ENCODE measurements at places on chromosomes 3 and 15.
A peak's percentile ranks its signal among the peaks of the same experiment; 100 is the strongest.

- no peak for DNase-seq
Measured at GRCh38 chr3:155488671-155489070, 195.2 kb upstream of the STRIT1 start.

DNA sequence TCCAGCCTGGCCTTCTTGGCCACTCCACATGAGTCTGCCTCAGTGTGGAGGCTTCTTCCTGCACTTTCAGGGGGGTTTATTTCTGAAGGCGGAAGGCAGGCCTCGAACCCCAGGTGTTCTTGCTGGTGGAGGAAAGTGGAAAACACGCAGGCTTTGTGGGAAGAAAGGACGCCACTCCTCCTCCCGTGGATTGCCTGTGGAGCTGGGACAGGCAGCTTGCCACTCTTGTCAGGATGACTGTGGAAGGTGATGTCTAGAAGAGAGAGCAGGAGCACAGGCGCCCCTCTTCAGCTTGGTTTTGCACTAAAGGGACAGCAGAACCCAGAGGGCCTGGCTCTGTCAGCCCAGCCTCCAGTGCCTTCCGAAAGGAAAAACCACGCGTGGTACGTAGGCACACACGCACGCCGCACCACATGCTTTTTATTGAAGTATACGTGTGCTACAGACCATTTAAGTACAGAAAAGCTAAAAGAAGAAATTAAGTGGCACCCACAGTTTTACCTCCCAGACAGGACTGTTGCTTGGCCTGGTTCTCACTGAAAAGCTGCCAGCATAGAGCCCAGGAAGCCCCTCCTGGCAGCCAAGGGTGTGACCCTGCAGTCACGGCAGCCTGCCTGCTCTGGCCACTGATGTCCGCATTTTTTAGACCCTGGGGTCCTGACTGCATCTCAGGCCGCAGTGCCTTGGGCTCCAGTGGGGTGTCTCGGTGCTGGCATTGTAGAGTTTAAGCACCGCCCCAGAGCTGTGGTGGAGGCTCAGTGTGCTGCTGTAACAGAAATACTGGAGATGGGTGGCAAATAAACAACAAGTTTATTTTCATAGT, 21.6 kb downstream of the KLF13 start:
- no peak for DNase-seq

DNA sequence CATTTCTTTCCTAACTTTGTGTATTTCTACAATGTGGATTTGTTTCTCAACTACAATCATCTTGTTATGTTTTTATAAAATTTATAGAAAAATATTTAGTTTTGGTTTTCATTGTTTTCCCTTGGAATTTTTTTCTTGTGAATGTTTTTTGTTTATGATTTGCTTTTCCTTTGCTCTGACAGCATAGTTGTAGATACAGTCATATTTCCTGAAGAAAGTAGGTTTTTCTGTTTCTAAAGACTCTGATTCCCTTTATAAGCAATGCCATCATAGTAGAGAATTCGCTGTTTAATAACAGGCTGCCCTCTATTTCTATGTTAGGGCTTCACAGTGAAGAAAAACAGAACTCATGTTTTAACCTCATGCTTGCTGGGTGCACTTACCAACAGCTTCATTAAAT, 482.3 kb downstream of the ZBBX start:
- no peak for DNase-seq

GRCh38 chr3:148175214-148175613, 522.5 kb upstream of the AGTR1 start:
- no peak for DNase-seq

DNA sequence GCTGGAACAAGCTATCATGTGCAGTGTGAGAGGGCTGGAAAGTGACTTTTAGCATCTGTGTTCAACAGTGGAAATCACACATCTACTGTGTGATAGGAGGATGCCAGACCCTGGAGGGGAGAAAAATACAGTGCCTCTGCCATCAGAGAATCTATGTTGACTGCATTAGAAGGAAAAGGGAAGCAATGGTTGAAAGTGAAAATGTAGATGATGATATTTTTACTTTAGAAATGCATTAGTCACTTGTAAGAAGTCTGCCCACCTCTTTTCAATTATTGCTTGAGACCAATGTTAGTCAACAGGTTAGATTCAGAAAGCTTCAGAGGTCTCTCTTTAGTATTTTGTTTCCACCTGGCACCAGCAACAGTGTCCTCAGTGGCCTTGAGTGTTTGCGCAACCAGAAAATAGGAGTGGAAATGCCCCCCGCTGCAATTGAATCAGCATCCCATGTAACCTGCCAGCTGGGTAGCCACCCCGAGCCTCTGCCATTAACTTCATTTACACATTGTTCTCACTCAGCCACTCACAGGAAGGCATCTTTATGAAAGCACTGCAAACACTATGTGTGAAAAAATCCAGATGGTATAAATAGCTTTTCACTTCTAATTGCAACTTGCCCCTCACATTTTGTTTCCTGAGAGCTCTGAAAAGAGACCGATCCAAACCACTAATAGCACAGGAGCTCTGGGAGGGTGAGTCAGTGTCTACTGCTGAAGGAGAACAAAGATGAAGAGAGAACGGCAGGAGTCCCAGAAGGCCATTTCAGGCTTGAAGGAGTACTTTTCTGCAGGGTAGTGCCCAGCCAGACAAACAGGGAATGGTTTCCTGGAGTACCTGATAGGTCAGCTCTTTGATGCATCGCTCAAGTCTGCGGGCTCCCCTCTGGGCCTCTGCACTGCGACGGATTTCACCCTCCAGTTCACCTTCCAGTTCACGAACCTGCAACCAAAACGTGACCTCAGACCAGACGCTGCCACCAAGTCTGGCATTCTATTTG, 92.1 kb downstream of the HHLA2 start:
- peak; percentile 89 for DNase-seq

DNA sequence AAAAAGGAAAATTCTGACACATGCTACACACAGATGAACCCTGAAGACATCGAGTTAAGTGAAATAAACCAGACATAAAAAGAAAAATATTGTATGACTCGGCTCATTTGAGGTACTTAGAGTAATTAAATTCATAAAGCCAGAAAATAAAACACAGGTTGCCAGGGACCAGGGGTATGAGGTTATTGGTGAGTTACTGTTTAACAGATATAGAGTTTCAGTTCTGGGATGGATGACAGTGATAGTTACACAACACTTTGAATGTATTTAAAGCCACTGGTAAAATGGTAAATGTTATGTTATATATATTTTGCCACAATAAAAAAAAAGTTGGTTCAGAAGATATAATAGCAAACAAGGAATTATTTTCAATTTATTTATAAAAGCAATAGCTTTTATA, 436.1 kb upstream of the WNT5A start:
- DNase-seq = no peak

- DNase-seq = peak; percentile 19
Measured at GRCh38 chr3:180018543-180018942, 18.2 kb downstream of the PEX5L start.

- DNase-seq = no peak
Measured at GRCh38 chr15:42276762-42277161, 3.5 kb upstream of the TMEM87A start.

DNA sequence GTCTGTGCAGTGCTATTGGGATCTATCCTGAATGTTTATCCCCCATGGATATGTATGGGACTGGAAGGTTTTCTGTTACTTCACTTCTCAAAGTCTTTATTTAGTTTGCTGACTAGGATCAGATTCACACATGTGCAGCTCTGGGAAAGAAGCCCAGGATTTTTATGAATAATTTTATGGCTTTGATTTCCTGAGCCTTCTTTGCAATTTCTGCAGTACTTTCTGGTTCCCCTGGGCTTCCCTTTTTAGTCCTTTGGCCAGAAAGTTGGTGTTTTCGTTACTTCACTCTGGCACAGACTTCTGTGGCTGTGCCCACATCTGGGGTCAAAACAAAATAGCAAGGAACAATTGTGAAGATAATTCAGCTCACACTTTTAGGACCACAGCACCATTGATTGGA, 721.0 kb downstream of the OTOL1 start:
- no peak for DNase-seq
